ENCODE measurements at places on chromosomes 3 and 15.

- no peak for DNase-seq
Measured at GRCh38 chr3:34132069-34132692, 333.8 kb downstream of the PDCD6IP start.

- no peak for DNase-seq
Measured at GRCh38 chr3:71456156-71456555, 127.4 kb downstream of the FOXP1 start.

DNA sequence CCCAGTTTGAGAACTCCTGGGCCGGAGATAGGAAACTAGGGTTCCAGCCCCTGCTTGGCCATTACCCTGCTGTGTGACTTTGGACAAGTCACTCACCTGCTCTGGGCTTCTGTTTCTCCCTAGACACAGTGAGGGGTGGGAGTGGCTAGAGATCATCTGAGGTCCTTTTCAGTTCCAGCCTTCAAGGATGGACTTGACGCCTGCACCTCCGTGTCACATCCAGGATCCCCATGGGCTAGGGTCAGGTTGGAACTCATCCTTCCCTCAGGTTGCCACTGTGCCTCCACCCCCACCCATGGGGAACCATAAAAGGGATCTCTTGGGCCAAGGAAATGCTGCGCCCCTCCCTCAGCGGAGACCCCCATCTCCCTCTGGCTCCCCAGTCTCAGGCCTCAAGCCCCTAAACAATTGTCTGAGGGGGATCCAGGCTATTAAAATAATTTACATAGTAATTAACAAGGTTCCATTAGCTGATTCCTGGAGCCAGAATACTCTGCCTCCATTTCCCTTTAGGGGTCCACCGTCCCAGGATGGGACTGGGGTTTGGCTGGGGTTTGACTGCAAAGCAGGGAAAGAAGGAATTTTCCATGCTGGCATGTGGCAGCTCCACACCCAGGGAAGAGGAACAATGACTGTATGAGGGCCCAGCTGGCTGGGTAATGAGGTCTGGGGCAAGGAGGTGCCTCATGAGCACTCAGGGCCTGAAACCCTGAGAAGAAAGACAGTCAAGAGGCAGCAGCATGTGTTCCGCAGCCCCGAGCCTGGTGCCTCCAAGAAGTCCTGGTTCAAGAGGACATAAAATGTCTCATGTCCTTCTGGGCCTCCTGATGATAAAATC is 177.7 kb downstream of the SMAD6 start:
- DNase-seq = peak; percentile 33

GRCh38 chr3:136350132-136350531 is 100.0 kb downstream of the PCCB start:
- no peak for DNase-seq

GRCh38 chr3:190371152-190371551 is 16.8 kb upstream of the CLDN16 start:
- no peak for DNase-seq

GRCh38 chr3:16136055-16136454 is 38.4 kb upstream of the GALNT15 start:
- no peak for DNase-seq

DNA sequence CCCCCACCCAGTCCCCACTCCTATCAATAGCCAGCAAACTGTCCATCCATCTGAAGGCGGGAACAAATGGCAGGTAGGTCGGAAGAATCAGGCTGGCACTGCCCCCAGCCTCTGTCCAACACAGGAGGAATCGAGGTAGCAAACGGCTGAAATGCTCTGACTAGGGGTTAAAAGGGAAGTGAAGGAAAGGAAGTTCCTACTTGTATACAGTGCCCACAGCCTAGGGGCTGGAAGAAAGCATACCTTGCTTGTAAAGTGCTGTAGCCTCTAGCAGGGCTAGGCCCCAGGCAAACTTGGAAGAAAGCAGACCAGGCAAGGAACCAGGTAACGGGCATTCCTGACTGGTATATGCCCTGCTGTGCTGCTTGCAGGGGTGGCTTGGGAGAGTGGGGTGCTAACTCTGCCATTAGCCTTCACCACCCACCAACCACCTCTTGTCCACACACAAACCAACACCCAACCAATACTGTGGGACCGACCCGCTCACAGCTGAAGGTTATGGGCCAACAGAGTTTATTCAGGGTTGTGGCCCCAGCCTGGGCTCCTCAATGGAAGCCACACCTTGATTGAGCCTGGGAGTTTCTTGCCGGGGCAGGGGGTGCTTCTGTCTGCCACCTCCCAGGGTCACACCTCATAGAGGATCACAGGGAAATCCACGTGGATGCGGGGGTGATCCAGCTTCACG is 2.4 kb downstream of the TUSC2 start:
- DNase-seq = peak; percentile 64

DNA sequence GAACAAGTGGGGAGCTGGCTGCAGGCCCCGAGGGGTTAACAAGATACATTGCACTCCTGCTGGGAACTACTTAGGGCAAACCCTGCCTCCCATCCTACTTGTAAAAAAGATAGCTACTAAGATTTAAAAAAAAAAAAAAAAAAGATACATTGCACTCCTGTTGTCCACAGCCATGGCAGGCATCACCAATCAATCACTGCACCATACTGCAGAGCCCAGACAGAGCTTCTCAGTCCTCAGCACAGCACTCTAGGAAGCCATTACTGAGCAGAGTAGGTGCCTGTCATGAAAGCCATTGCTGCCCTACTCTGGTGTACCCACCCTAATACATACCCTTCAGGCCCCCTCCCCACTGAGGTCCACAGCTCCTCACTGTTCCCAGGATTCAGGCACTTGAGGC is 64.8 kb downstream of the RASGRF1 start:
- DNase-seq = no peak

GRCh38 chr3:16817197-16817596 is 67.6 kb upstream of the PLCL2 start:
- DNase-seq = no peak

DNA sequence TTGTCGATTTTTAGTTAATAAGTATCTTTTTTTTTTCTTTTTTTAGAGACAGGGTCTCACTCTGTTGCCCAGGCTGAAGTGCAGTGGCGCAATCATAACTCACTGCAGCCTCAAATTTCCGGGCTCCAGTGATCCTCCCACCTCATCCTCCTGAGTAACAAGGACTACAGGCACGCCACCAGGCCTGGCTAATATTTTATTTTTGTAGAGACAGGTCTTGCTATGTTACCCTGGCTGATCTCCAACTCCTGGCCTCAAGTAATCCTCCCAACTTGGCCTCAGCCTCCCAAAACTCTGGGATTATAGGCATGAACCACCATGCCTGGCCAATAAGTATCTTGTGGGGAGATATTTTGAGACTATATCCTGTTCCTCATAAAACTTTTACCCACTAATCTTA is 29.4 kb upstream of the ARID3B start:
- DNase-seq = no peak

Data from spleen (tissue), 13 donors.